Common myeloid progenitor, CD34-positive (primary cell): ENCODE measurements at places on chromosomes 12 and 14.

GRCh38 chr12:9049520-9050133 is 60.3 kb downstream of the KLRG1 start:
- DNase-seq, result peak; percentile 66

GRCh38 chr12:56081393-56082347 is 1.7 kb downstream of the ERBB3 start:
- no peak for DNase-seq

- no peak for DNase-seq
Measured at GRCh38 chr12:67434671-67435370, 165.7 kb downstream of the CAND1 start.

DNA sequence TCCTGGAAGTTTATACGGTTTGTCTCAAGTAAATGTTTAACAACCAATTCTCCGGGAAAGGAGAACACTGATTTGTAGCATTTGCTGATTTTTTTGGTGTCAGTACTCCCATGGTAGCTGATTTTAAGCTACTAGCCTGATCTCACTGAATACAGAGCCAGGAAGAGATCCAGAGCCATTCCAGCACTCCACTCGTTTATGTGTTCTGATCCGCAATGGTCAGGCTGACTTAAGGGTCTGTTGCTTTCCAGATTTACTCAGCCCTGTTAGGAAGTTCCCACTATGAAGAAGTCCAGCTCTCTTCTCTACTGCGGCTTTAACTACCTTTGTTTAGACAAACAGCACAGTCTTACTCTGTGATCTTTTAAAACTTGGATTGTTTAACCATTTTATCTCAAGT is 38.0 kb upstream of the NID2 start:
- DNase-seq, result no peak

- no peak for DNase-seq
Measured at GRCh38 chr12:19058235-19059021, 71.1 kb upstream of the PLEKHA5 start.

DNA sequence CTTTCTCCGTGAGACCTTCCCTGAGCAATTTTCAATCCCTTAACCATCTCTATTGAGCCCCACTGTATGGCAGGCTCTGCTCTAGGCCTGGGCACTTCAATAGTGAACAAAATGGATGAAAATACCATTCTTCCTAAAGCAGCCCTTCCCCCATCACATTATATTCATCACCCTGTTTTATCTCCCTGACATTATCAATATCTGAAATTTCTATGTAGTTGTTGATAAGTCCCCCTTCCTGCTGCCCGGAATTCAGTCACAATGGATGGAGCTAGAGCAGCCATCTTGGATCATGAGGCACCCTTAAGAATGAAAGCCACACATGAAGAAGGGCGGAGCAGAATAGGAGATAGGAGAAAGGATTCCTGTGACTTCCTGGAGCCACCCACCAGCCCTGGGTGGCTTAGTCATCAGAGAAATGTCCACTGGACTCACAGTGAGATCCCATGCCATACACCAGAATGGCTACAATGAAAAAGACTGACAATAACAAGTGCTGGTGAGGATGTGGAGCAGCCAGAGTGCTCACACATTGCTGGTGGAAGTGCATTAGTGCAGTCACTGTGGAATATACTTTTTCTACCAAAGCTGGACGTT is 33.9 kb downstream of the SCARB1 start:
- DNase-seq, result no peak

- DNase-seq, result no peak
Measured at GRCh38 chr12:104276273-104277131, 27.0 kb upstream of the EID3 start.
